GM19239 (cell line): ENCODE measurements at places on chromosomes 3 and 15.

DNA sequence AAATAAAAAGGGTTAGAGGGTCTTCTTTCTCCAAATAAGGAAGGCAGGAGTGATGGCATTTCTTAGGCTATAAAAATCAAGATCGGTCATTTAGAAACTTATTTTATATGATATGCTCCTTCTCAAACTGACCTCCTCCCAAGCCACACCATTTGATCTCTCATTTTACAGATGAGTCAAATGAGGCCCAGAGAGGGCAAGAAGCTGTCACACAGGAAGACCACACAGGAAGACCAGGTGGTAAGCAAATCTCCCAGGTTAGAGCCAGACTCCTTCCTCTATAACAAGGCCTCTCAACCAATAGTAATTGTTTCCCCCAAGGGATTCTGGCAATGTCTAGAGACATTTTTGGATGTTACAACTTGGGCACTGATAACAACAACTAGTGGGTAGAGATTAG is 13.8 kb downstream of the TLE3 start:
- DNase-seq, result peak; percentile 67

DNA sequence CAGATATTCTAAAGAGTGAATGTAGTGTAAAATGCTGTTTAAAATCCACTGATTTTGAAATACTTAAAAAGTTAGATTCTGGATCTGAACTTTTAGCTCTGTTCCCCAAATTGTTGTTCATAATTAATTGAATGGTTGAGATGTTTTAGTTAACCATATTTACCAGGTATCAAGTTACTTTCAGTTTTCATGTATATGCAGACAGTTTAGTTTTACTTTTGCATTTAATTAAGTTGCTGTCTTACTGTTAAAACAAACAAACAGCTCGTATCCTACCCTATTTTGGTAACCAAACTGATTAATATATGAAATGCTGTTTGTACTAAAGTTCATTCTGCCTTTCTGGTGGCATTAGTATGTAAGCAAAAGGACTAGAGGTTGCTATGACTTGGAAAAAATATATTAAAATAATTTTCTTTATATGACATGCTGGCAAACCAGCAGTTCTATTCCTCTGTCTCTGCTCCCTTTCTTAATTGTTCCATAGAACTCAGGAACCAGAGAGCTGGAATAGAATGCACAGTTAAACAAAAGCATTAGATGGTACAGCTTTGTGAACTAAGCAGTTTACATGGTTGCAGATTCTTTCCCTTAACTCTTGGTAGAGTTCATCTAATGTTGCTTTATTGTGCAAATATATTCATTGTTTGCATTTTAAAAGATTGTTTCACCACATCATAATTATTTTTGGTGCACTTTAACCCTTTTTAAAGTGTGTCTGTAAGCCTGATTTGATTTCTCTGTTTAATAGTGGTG is 39.5 kb upstream of the SCAANT1 start:
- DNase-seq, result no peak

- no peak for DNase-seq
These were observed 596.3 kb downstream of the ZIC1 start for GRCh38 chr3:148005456-148005855.

- no peak for DNase-seq
These were observed 56.6 kb upstream of the SLC25A26 start for GRCh38 chr3:66164155-66164554.

GRCh38 chr3:178059119-178059518 is 477.1 kb upstream of the KCNMB2 start:
- DNase-seq, result no peak

- no peak for DNase-seq
These were observed 71.7 kb downstream of the FGF12 start for GRCh38 chr3:192655628-192656027.

GRCh38 chr3:177475356-177475665 is 278.0 kb upstream of the TBL1XR1 start:
- no peak for DNase-seq

DNA sequence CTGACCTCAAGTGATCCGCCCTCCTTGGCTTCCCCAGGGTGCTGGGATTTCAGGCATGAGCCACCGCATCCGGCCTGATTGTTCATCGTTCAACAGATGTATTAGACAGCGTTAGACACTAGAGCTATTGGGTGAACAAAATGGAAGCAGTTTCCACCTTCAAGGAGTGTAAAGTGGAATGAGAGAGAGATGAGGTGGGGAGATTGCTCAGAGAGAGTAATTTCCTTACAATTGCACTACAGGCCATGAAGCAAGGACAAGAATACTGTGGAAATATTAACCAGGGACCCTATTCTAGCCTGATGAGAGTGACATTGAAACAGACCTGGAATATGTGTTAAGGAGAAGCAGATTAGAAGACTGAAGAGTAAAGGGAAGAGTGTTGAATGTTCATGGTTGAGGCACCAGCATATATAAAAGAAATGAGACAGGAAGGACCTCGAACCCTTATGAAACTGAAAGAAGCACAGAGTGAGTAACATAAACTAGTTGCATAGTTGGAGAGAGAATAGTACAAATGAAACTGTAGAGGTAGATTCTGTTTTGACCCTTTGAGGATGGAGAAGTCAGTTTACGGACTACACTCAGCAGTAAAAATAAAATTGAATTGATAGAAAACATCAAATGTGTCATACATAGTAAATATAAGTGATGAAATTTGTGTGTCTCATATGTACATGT is 7.2 kb downstream of the RTF1 start:
- DNase-seq, result peak; percentile 44

DNA sequence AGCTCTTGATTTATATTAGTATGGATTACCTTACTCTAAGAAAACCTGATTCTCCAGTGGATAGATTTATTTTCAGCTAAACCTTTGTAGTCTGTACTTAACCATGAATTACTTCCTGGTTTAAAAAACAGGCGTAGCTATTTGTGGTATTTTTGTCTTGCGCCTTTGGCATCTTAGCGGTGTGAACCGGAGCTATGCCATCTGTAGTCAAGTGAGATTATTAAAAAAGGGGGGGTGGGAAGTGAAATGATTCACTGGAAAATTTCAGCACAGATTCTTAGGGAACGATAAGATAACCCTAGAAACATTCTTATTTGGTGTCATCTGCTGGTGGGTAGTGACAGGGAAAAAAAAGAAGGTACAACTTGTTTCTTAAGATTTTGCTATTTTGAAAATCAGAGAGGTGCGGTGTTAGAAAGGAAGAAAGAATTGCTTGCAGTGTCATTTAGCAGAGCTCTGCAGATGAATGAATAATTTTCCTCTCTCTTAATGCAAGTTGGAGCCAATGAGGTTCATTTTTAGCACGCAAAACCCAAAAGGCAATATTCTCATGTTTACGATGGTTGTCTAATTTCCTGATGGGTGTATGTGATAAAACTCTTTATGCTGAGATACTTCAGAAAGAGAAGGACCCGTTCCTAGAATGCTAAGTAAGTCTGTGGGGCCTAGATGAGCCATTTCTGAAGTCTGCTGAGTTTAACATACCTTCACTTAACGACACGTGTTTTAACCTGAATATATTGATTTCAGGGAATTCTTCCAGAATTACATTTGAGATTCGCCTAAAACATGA is 44.0 kb downstream of the PSMD6 start:
- no peak for DNase-seq

GRCh38 chr15:66774001-66774814 is 72.2 kb downstream of the SMAD6 start:
- DNase-seq, result peak; percentile 75

GRCh38 chr3:193702967-193703366 is 110.0 kb downstream of the OPA1 start:
- no peak for DNase-seq
